ENCODE measurements at places on chromosomes 1 and 21.

- no peak for DNase-seq
Measured at GRCh38 chr1:59146651-59147358, 150.1 kb upstream of the FGGY start.

GRCh38 chr1:204128964-204129896 lies 22.6 kb downstream of the ETNK2 start:
- DNase-seq: peak; percentile 68

GRCh38 chr1:223478606-223479005 lies 85.4 kb downstream of the CCDC185 start:
- DNase-seq: no peak

- no peak for DNase-seq
Measured at GRCh38 chr1:96487394-96487793, 234.2 kb upstream of the PTBP2 start.

- DNase-seq: no peak
Measured at GRCh38 chr21:23162198-23162946, 2164.2 kb downstream of the NCAM2 start.

DNA sequence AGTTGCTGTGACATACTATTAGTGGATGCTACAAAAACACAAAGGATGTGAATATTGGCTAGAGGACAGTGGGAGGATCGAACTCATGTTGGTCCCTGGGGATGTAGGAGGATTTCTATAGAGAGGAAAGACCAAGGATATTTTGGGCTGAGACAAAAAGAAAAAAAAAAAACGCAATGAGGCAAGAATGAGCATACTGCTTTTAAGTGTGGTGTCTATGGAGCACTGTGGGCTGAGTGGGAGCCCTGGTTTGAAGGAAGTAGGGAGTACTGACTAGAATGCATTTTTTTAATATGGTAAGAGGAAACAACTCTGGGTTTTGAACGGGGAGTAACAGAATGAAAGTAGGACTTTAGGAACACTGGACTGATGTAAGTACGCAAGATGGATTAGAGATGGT lies 450.7 kb downstream of the NEGR1 start:
- no peak for DNase-seq

DNA sequence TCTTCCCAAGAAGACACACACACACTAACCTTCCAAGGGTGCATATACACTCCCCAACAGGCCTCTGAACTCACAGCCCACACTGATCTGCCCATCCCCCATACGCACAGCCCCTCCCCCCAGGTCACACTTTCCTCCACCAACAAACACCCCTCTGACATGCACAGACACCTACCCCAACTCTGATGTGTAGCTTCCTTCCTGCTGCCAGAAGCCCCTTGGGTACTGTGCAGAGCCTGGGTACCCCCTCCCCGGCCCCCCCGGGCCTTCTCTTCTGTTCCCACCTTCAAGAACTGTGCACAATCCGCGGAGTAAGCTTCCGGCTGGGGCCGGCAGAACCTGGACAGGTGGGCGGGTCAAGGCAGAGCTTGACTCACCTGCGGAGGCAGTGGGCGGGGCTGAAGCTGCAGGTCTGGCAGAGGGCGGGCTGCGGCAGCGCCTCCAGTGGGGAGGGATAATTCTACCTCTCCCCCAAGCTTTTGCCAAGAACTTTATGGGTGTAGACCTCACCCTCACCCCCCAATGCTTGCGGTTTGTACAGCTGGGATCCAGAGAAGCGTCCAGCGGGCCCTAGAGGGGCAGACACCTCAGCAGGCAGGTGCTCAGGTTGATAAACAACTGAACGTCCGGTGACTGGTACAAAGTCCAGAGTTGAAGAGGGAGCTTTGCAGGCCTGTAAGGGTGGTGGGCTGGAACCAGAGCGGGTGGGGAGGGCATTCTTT lies at the start of gene C1orf210:
Gene C1orf210 (minus strand): TSS at position 313 of the 722 bp plus-strand sequence. CDS start 2,311 bp downstream, outside the sequence.
- DNase-seq: peak; percentile 74
